ENCODE measurements at places on chromosomes 5 and 9.

GRCh38 chr5:168260353-168261226 lies 30.9 kb upstream of the WWC1 start:
- no peak for DNase-seq

DNA sequence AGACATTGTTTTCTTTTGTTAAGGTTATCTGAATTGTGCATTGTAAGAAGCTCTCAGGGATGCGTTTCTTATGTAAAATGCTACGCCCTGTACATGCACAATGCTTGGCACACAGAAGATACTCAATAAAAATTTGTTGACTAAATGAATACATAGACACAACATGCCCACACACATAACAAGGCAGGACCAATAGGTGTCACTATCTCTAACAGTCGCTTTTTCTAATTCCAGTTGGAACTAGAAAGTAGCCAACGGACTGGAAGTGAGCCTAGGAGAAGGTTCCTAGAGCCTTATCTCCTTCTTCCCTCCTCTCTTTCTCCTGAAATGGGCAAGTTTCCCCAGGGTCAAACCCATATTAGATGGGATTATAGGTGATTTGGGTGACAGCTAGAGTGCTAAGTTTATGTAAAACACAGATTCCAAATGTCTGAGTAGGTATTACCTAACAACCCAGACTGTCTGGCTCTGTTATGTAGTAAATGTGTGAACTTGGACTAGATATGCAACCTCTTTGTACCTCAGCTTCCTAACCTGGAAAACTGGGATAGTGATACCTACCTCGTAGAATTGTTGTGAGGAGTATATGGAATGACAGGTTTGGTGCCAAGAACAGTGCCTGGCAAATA lies 603.0 kb downstream of the RAB3C start:
- DNase-seq = no peak

- DNase-seq = no peak
Observed at GRCh38 chr5:121850272-121850671, 1.4 kb upstream of the FTMT start.

GRCh38 chr9:70420441-70421271 lies 6.2 kb upstream of the KLF9 start:
- peak; percentile 75 for DNase-seq

DNA sequence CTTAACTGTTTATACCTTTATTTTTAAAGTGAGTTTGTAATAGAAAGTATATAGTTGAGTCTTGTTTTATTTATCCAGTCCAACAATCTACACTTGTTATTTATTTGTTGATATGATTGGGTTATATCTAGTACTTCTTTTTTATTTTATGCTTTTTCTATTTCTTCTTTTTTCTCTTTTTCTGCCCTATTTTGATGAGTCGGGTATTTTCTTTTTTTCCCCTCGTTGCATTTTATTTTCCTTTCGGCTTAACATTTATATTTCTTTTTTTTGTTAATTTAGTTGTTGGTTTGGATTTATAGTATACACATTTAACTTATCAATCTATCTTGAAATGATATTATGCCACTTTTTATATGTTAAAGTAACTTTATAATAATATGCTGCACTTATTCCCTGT lies 111.7 kb upstream of the IZUMO3 start:
- no peak for DNase-seq

- DNase-seq = no peak
Observed at GRCh38 chr9:120783602-120784047, 9.6 kb downstream of the FBXW2 start.

DNA sequence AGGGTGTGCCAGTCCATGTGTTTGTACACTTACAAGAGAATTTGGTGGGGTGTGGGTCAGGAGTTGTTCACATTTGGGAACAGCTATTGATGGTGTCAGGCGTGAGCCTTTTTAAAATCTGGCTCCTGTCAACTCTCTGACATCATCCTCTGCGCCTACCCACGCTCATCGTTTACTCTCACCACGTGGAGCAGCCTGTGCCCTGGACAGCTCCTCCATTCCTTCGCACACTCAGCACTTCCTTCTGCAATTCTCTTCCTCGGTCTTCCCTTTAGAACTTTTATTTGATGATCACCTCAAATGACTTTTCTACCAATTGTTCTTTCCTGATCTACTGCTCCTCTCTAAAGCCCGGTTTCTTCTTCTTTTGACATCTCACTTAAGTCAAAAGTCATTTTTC lies 42.1 kb upstream of the GNAQ start:
- peak; percentile 53 for DNase-seq

DNA sequence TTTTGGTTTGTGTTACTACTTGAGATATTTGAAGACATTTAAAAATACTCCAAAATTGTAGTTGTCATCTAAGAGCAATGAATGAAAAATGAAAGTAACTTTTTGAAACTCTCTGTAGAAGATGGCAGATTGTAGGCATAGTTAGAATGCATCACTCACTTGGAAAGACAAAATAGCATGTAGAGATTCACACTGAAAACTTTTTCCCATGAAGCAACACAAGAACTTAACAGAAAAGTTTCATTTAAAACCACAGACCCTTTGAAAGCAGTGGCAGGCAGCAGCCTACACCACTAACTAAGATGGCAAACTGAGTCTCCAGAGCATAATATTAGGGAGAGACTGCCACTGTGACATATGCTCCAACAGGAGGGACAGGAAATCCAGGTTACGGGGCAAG lies 18.9 kb upstream of the FAM174A start:
- DNase-seq = no peak

GRCh38 chr9:77384406-77384805 lies 207.1 kb downstream of the VPS13A start:
- no peak for DNase-seq

- no peak for DNase-seq
Observed at GRCh38 chr5:43769571-43770355, 166.8 kb downstream of the NNT start.

DNA sequence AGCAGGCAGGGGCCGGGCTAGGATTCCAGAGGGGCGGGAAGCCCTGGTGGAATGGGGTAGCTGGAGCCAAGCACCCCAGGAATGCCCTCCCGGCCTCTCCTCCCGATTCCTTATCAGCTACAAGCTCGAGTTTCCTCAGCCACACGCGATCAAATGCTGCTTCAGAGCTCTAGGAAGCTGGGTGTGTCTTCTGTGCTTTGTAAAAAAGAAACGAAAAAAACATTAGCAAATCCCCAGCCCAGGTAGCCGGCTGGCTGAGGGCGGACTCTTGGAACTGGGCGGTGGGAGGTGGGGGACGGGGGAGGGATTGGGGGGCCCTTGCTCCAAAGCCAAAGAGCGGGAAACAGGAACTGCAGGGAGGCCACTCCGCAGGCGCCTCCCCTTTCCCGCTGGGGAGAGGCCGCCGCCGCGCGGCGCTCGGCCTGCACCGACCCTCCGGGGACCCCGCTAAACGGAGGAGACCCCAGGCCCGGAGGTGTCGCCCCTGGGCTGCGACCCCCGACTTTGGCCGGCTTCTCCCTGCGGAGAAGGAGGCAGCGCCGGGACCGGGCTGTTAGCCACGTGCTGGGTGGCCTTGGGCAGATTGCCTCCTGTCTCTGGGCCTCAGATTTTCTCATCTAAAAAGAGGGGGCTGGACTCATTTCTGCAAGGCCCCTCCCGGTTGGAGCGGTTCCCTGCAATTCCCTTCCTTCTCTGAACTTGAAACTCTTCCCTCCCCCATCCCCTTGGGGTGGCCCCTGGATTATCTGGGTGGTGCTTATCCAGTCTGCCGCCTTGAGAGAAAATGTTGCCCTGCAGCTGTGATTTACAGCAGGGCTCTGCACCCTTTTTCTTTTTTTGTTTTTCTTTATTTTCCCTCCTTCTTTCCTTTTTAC lies 40.9 kb upstream of the FABP6 start:
- DNase-seq = peak; percentile 26

GRCh38 chr5:14710313-14710994 lies 45.9 kb downstream of the OTULIN start:
- DNase-seq = no peak

GRCh38 chr5:148697180-148697808 lies 43.0 kb upstream of the HTR4 start:
- DNase-seq = no peak

- no peak for DNase-seq
Observed at GRCh38 chr9:129478961-129479630, 141.8 kb downstream of the C9orf50 start.

DNA sequence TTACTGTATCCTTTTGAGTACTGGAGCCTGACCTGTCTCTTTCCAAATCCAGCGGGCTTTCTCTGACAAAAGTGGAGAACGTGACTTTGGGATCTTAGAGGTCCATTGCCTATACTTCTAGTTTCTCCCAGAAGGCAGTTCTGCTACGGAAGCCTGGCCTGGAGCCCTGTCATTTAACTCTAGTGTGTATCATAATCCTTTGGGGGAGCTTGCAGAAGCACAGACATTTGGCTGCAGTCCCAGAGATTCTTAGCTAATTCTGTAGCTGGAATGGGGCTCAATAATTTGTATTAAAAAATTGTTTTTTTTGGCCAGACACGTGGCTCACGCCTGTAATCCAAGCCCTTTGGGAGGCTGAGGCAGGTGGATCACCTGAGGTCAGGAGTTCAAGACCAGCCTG lies 3.0 kb downstream of the HARS2 start:
- DNase-seq = no peak

- no peak for DNase-seq
Observed at GRCh38 chr9:75106857-75107256, 18.5 kb downstream of the OSTF1 start.

- DNase-seq = no peak
Observed at GRCh38 chr9:134291452-134291881, 34.8 kb upstream of the RXRA start.

- peak; percentile 34 for DNase-seq
Observed at GRCh38 chr9:127388037-127388855, 8.7 kb upstream of the SLC2A8 start.

DNA sequence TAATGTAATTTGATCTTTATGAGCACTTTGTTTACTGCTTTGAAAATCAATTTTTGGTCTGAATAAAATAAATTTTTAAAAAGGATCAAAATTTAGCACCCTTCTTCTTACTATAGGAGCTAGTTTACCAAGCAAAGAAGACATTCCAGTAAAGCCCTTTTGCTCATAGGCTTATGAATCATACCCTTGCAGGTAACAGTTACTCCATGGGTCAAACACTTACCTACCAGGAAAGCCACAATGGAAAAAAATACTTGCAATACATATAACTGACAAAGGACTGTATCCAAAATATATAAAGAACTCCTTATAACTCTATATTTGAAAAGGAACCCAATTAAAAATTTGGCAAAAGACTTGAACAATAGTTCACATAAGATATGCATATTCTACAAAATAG lies 66.6 kb downstream of the SHOC1 start:
- DNase-seq = no peak

- DNase-seq = no peak
Observed at GRCh38 chr5:53172630-53173029, 63.1 kb upstream of the MOCS2 start.

- peak; percentile 54 for DNase-seq
Observed at GRCh38 chr5:150765011-150765798, 6.4 kb upstream of the DCTN4 start.

DNA sequence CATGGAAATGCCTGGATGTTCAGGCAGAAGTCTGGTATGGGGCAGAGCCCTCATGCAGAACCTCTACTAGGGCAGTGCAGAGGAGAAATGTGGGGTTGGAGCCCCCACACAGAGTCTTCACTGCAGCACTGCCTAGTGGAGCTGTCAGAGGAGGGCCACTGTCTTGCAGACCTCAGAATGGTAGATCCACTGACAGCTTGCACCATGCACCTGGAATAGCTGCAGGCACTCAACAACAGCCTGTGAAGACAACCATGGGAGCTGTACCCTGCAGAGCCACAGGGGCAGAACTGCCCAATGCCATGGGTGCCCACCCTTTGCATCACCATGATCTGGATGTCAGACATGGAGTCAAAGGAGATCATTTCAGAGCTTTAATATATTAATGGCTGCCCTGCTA lies 36.9 kb downstream of the TRIP13 start:
- DNase-seq = no peak

DNA sequence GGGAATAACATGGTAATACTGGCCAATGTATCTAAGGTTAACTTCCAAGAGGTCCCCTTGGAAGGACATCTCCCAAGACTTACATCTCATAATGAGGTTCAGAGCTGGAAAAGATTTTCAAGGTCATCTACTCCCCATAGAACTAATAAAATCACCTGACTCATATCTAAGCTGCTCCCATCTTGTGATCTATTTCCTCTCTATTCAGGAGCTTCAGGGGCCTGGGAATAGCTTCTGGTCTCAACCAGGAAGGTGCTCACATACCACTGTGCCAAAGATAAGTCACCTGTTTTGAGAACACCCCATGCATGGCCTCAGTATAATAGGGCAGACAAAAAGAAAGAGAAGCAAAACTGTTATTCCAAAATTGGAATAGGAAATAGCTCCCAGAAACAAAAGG lies 74.2 kb downstream of the OXCT1 start:
- no peak for DNase-seq

- DNase-seq = no peak
Observed at GRCh38 chr9:13597427-13597826, 317.9 kb upstream of the MPDZ start.

DNA sequence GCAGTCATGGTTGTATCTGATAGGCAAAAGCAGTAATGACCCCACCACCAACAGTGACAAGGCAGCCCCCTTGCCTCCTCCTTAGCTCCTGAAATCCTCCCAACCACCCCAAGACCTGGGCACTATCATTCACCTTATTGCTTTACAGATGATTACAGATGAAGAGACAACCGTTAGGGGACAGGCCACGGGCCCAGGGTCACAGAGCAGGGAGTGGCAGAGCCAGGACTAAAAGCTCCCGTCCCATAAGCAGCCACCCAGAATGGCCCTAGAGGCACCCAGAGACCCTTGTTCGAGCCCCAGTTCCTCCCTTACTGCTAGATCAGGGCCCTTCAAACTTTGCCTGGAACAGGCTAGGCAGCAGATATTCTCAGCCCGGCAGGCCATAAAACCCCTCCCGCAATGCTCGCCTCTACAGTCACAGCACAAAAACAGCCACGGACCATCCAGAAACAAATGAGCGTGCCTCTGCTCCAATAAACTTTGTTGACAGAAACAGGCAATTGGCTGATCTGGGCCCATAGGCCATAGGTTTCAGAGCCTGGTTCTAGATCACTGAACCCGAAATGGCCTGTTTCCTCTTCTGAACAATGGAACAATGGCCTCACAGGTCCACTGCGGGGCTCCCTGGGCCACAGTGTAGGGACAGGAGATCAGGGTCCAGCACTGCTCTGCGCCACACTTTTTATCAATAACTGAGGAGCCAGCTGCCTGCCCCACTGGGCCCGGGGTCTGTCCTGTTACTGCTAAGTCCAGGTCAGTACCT lies 67.0 kb downstream of the LRSAM1 start:
- DNase-seq = no peak

GRCh38 chr5:109718216-109718615 lies 28.5 kb downstream of the MAN2A1 start:
- no peak for DNase-seq

DNA sequence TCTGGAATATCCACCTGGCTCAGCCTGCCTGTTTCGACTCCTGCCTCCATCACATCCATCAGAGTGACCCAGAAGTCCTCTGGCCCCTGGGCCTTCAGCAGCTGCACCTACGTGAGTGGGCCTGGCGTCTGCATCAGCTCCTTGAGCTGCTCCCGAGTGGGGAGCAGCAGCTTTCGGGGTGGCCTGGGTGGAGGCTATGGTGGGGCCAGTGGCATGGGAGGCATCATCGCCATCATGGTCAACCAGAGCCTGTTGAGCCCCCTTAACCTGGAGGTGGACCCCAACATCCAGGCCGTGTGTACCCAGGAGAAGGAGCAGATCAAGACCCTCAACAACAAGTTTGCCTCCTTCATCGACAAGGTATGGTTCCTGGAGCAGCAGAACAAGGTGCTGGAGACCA lies 83.0 kb downstream of the SEC61B start:
- no peak for DNase-seq

Data from Kasumi-1 (cell line).